CD4-positive, alpha-beta T cell treated with Interleukin-17A for 4 hours (primary cell): ENCODE measurements at places on chromosomes 4 and X.

DNA sequence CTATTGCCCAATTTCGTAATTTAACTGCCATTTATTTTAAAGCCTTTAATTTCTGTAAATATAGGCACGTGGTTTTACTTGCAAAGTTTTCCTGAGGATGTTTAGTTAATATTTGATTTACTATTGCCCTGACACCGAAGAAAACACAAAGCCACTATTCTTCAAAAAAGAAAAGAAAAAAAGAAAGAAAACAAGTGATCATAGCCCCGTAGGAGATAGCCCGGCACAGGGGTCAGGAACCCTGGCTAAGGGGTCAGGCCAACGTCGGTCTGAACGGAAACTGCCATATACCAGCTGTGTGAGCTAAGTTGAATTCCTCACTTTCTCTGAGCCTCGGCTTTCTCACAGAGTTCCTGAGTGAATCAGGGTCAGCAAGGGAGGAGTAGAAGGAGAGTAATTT lies 17.7 kb upstream of the LAMP2 start:
- no peak for DNase-seq

- DNase-seq: no peak
These were observed 346.6 kb upstream of the GNPDA2 start for GRCh38 chr4:45072981-45073380.

- no peak for DNase-seq
These were observed 21.0 kb upstream of the DOCK11 start for GRCh38 chrX:118474586-118474985.

- no peak for DNase-seq
These were observed 61.9 kb downstream of the ARHGAP10 start for GRCh38 chr4:147793569-147794313.

DNA sequence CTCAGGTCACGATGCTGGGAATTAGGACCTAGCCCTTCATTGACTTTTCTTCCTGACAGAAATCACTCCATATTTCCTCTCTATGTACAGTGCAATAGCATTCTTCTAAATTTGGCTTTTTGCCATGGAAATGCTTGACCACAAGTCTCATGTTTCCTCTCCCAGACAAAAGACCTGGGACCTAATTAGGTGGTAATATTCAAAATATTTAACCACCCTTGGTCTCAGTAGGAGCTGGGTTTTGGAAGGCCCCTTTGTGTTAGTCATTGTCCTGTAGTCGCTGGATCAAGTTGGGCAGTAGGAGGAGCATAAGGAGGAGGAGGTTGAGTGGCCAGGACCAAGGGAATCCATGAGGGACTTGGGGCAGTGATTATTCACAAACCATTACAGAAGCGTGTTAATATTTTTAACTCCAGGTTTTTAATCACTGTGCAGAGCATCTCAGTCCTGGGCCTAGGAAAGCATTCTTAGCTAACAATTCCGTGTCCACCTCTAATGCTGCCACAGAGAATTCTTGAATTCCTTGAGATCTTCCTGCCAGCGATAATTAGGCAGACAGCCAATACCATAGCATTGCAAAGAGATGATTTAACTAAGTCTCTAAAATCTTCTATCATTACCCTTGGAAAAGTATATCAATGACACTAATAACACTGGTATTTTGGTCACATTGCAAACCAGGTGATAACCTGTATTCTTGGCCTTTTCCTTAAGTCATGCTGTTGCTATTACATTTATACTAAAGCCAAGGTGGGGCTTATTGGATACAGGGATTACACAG lies 25.0 kb upstream of the SHROOM4 start:
- DNase-seq: no peak

GRCh38 chrX:29531336-29531735 lies 684.0 kb upstream of the MAGEB2 start:
- DNase-seq: no peak

DNA sequence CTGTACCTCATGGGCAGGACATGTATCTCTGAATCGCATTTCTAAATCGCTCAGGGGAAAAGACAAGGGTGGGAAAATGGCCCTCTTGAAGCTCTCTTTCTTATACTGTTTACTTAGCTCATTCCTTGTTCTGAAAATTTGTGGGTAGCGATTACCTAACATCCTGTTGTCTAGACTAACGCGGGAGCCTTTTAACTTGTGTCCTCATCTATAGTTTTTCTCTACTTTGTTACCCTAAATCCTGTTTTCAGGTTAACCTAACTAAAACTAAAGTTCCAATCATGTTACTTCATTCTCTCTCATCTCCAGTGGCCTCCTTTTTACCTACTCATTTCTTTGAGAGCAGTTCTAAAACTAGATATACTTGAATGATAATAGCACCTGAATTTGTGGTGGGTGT lies 45.0 kb downstream of the SNX25 start:
- DNase-seq: peak; percentile 26

DNA sequence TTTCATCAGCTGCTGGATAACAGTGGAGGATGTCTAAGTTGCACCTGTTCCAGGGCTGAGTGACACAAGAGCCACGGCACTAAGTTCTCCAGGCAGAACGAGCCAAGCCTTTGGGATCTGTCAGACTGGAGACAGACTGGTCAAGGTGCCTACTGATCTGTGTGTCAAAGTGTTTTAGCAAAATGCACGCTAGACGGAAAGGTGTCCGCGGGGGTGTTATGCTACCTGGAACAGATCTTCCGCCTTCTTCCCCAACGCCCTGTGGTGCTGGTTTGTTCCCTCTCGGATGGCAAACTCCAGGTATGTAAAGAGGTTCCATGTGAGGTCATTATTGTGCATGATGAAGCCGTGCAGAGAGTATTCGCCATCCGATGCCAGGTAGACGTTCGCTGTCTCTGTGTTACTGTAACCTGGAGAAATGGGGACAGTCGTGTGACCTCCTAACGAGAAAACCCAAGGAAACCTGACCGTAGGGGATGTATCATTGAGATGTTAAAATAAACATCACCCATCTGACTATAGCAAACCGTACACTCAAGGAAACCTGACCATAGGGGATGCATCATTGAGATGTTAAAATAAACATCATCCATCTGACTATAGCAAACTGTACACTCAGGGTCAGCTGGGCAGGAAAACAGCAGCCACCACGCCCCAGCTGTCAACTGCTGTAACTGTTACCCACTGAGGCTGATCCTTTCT lies 29.7 kb upstream of the SLC25A6 start:
- no peak for DNase-seq

DNA sequence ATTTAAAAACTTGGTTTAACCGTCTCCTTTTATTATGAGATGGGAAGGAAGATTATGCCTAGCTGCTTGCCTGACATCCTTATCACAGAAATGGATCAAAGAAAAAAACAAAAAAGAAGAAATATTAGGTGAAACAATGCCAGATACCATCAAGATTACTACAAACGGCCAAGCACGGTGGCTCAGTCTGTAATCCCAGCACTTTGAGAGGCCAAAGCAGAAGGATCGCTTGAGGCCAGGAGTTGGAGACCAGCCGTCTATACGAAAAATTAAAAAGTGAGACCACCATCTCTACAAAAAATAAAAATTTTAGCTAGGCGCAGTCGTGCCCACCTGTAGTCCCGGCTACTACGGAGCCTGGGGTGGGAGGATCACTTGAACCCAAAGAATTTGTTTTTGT lies 2.3 kb downstream of the FRYL start:
- DNase-seq: no peak

DNA sequence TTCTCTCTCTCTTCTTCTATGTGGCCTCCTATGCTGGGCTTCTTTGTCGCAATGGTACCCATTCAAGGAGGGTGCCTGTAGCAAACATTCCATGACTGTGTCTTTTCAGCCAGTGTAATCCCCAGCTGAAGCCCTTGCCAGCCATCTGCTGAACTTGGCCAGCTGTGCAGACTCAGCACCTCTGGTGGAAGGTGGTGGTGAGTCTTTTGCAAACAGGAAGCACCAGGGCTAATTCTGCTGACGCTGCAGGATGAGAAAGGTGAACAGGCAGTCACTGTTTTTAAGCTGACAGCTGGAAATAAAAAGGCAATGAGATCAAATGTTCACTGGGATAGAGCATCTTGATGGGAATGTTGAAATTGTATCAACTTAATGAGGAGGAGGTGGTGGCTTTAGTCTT lies 298.7 kb upstream of the CLNK start:
- DNase-seq: peak; percentile 13

DNA sequence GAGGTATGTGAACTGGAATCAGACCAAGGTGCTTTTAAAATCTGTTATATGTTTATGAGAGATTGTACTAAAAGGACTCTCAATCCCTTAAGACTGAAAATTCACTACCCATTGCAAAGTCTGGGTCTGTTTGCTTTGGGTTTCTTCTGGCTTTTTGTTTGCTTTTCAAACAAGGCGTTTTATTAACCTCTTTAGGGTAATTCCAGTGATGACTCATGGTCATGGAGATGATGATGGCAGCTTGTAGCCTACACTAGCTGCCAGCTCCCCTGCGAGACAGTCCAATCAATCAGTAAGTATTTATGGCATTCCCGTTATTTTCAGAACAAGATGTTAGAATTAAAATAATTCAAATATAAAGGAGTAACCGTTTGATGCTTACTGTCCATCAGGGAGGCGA lies 643.8 kb upstream of the FTHL17 start:
- no peak for DNase-seq
